MM.1S (cell line): ENCODE measurements at places on chromosomes 5 and 9.

DNA sequence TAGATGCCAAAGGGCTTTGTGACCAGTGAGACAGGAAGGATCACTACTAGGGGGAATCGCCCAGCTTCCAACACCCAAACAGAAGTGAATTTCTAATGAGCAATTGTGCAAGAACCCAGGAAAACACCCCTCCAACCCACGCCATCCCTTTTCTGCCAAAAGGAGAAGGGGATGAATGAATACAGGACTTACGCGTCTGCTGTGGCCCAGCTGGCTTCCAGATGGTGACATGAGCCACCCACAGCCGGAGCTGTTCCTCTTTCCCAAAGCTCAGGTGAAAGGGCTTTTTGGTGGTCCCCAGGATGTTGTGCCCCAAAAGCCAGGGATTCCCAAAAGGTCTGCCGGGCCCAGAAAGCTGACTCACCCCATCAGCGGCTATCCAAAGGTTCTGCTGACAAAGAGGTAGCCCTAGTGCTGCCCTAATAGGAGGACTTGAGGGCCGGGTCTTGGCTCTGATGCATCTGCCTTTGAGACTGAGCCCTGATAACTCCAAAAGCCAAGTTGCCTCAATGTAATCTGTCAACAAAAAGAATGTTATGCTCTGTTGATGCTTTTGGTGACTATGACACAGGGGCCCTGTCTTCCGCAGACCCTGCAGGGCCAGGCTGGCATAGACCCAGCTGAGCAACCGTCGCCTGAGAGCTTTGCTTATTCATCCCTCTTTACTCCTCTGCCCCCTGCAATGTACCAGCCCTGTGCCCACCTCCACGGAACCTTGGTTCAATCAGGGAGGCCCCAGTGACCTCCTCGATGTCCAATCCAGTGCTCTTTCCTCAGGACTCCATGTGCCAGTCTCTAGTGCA is 14.5 kb downstream of the GSN start:
- H3K27ac ChIP-seq, result no peak overlapping the region
- no peak overlapping the region for H3K4me3 ChIP-seq
- no peak for DNase-seq

DNA sequence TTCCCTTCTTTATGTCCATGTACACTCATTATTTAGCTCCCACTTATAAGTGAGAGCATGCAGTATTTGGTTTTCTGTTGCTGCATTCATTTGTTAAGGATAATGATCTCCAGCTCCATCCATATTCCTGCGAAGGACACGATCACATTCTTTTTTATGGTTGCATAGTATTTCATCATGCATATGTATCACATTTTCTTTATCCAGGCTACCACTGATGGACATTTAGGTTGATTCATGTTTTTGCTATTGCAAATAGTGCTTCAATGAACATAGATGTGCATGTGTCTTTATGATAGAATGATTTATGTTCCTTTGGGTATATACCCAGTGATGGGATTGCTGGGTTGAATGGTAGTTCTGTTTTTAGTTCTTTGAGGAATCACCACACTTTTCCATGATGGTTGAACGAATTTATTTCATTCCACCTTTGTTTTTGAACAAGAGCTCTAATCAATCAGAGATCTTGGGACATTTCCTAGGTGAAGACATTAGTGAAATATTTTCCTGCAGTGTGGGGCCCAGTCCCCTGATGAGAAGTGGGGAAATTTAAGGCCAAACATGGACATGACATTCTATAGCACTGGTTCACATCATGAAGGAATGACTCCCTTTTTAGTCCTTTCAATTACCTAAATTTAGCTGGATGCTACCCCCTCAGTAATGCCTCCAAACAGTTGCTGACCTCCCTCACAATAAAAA is 7.1 kb upstream of the TEX48 start:
- H3K36me3 ChIP-seq, result no peaks in the 10 kb centered on the region
- no peaks in the 10 kb centered on the region for H3K27me3 ChIP-seq
- H3K4me1 ChIP-seq, result peaks cover 1% of the 10 kb centered on the region; the same call in 1 of the 2 replicates
- no peak for DNase-seq
- H3K27ac ChIP-seq, result no peak overlapping the region

DNA sequence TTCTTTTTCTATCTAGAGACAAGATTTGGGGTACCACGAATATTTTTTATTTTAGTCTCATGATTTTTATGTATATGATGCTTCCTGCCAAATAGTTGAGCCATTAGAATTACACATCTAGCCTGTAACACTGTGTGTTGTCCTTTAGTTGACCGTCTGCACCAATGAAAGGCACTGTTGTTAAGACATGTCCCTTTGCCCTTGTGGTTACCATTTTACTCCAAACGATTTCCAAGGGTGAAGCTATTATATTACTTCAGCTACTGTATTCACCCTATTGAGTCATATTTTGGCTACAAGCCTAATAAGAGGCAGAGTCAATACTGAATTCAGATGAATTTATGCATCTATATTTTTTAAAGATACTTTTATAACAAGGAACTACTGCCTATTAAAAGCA is 207.6 kb downstream of the CETN3 start:
- H3K27me3 ChIP-seq, result no peaks in the 10 kb centered on the region
- no peak overlapping the region for H3K4me3 ChIP-seq
- no peaks in the 10 kb centered on the region for H3K36me3 ChIP-seq
- H3K4me1 ChIP-seq, result no peaks in the 10 kb centered on the region
- DNase-seq, result no peak

GRCh38 chr5:53256746-53257145 is 147.2 kb upstream of the MOCS2 start:
- no peak overlapping the region for H3K4me3 ChIP-seq
- no peaks in the 10 kb centered on the region for H3K36me3 ChIP-seq
- no peak overlapping the region for H3K27ac ChIP-seq
- H3K27me3 ChIP-seq, result no peaks in the 10 kb centered on the region
- H3K4me1 ChIP-seq, result peaks cover 24% of the 10 kb centered on the region

- no peaks in the 10 kb centered on the region for H3K36me3 ChIP-seq
- no peak for DNase-seq
- no peak overlapping the region for H3K27ac ChIP-seq
- H3K4me3 ChIP-seq, result no peak overlapping the region
Observed at GRCh38 chr5:18798058-18798457, 1163.8 kb downstream of the TAF11L14 start.

- no peaks in the 10 kb centered on the region for H3K36me3 ChIP-seq
- H3K4me3 ChIP-seq, result no peak within 1 kb of the TSS
- no peak for DNase-seq
- H3K27ac ChIP-seq, result no peak within 1 kb of the TSS
- H3K4me1 ChIP-seq, result no peaks in the 10 kb centered on the region
Observed at GRCh38 chr9:136095070-136096058, at the start of gene NACC2. TSS of gene NACC2 (minus strand) at chr9:136095289. CDS start at chr9:136050521, 44,768 bp downstream.

DNA sequence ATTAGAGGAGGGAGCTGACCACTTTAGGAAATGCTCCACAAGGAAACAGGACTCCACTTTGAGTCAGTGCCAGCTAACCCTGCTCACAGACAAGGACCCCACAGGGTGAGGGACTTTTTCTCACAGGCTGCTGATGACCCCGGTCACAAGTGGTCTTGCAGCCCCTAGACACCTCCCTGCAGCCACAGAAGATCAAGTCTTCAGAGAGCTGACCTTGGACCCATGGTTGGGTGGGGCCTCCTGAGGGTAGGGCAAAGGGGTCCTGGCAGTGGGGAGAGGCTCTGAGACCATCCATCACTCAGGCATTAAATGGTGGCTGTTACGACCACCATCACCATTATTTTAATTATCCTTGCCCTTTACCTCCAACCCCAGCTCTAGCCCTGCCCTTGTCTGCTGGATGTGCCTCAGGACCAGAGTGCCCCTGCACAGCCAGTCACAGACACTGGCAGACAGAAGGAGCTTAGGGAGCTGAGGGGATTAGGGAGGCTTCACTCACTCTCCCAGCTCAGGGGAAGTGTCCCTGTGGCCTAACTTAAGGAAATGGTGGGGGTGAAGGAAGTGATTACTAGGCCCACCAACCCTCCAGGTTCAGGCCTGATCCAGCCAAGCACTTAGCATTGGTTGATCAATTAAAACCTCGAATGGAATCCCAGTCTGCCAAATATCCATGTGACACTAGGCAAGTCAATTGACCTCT is 1.6 kb downstream of the ACSL6 start:
- H3K27me3 ChIP-seq, result peaks cover 47% of the 10 kb centered on the region
- no peak overlapping the region for H3K4me3 ChIP-seq
- H3K4me1 ChIP-seq, result no peaks in the 10 kb centered on the region
- H3K36me3 ChIP-seq, result no peaks in the 10 kb centered on the region
- no peak overlapping the region for H3K27ac ChIP-seq

DNA sequence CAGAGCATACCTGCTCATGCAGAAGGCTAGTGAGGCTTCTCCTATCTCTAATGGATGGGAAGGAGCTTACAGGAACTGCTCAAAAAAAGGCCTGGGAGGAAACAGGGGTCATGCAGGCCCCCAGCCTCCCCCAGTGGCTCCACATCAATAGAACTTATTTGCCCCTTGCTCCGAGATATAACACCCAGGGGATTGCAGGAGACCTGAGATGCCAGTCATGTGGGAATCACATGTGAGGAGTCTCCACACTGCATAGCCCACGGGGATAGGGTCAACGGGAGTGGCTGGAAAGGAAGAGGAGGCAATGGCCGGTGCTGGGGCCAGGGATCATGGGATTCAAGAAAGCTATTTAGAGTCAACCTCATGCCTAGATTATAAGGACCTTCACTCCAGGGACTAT is 76.2 kb downstream of the NRG2 start:
- no peaks in the 10 kb centered on the region for H3K36me3 ChIP-seq
- H3K27me3 ChIP-seq, result no peaks in the 10 kb centered on the region
- H3K4me1 ChIP-seq, result 0 out of 2 replicates have a peak, but pooled peaks cover 2% of the 10 kb centered on the region

- DNase-seq, result peak; percentile 62
- H3K36me3 ChIP-seq, result no peaks in the 10 kb centered on the region
- H3K27ac ChIP-seq, result peak overlapping the region; percentile 78
- no peaks in the 10 kb centered on the region for H3K27me3 ChIP-seq
Observed at GRCh38 chr9:121075251-121076036, 689 bp downstream of the CNTRL start.

- DNase-seq, result peak; percentile 9
- H3K27ac ChIP-seq, result no peak overlapping the region
- no peak overlapping the region for H3K4me3 ChIP-seq
Observed at GRCh38 chr9:14661421-14662059, 31.7 kb downstream of the ZDHHC21 start.

DNA sequence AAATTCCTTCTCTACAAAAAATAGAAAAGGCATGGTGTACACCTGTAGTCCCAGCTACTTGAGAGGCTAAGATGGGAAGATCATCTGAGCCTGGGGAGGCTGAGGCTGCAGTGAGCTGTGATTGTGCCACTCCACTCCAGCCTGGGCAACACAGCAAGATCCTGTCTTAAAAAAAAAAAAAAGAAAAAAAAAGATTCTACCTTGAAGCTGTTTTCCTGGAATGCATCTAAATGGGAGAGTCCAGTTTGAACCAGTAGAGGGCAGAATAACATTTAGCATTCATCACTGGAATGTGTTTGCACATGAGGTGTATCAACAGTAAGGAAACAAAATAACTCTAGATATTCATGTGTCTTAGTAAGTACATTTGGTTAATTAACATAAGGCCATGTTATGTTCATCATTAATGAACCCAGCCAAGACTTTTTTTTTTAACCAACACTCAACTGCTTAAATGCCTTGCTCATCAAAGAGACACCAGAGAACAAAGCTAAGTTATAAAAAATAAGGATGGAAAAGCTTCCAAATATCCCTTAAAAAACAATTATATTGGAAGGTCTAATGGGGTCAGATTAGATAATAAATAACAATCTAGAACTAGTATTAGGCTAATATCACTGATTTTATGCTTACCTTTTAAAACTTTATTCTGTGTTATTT is 16.1 kb downstream of the IFNE start:
- DNase-seq, result peak; percentile 50
- no peaks in the 10 kb centered on the region for H3K27me3 ChIP-seq
- no peaks in the 10 kb centered on the region for H3K4me1 ChIP-seq
- no peaks in the 10 kb centered on the region for H3K36me3 ChIP-seq

GRCh38 chr5:60512117-60512516 is 187.8 kb downstream of the DEPDC1B start:
- no peaks in the 10 kb centered on the region for H3K27me3 ChIP-seq
- H3K27ac ChIP-seq, result no peak overlapping the region
- H3K4me1 ChIP-seq, result peaks cover 35% of the 10 kb centered on the region
- H3K36me3 ChIP-seq, result no peaks in the 10 kb centered on the region

GRCh38 chr9:105243015-105243686 is 1.3 kb upstream of the SLC44A1 start:
- H3K27me3 ChIP-seq, result no peaks in the 10 kb centered on the region
- peak; percentile 63 for DNase-seq
- H3K36me3 ChIP-seq, result no peaks in the 10 kb centered on the region

DNA sequence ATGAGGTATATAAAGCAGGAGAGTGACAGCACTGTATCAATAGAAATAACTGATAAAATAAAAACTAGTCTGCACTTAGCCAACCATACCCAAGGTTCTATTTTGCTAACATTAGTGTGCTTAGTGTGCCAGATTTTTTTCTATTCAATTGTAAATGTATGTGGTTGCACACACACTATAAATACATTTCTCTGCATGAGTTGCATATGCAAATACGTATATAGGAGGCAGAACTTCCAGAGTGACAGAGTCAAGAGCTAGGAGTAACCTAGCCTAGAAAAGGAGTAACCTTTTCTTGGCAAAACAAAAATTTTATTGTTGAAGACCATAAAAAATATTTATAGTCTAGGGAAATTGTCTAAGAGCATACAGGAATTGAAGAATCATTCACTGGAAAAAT is 461.6 kb downstream of the GABRG2 start:
- no peaks in the 10 kb centered on the region for H3K27me3 ChIP-seq
- no peak overlapping the region for H3K4me3 ChIP-seq
- no peak for DNase-seq
- H3K4me1 ChIP-seq, result no peaks in the 10 kb centered on the region
- H3K27ac ChIP-seq, result no peak overlapping the region
- H3K36me3 ChIP-seq, result no peaks in the 10 kb centered on the region

GRCh38 chr5:133341915-133342710 is 270.2 kb downstream of the FSTL4 start:
- H3K27ac ChIP-seq, result no peak overlapping the region
- no peaks in the 10 kb centered on the region for H3K4me1 ChIP-seq
- no peak overlapping the region for H3K4me3 ChIP-seq
- no peaks in the 10 kb centered on the region for H3K27me3 ChIP-seq
- H3K36me3 ChIP-seq, result no peaks in the 10 kb centered on the region
- DNase-seq, result no peak

GRCh38 chr9:134919303-134919702 is 1.6 kb upstream of the FCN1 start:
- DNase-seq, result no peak
- H3K4me3 ChIP-seq, result no peak overlapping the region
- H3K27me3 ChIP-seq, result peaks cover 88% of the 10 kb centered on the region
- no peaks in the 10 kb centered on the region for H3K36me3 ChIP-seq

DNA sequence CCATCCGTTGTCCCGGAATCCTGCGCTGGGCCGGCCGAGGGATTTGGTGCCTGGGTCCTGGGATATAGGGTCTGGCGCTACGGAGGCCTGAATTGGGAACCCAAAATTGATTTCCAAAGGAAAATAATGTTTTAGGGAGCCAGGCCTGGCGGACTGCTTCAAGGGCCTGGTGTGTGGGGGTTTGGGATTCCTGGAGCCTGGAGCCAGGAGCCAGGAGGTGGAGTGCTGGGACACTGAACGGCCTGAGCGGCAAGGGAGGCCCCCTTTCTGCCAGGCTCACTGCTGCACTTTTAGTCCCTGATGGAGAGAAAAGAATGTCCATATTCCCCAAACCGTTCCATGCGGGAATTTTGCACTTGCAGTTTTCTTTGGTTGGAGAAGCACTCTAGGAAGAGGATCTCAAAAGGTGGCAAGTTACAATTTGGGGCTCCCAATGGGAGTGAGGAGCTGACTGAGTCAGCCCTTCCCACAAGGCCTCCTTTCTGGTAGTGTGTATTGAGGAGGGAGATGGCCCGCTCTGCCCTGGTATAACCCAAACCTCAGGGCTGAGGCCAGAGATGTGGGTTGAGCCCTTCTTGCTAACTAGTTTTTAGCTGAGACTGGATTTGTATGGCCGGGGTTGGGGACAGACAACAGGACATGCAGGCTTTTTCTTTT is 2.2 kb downstream of the LMX1B start:
- no peak overlapping the region for H3K4me3 ChIP-seq
- H3K4me1 ChIP-seq, result no peaks in the 10 kb centered on the region
- H3K36me3 ChIP-seq, result no peaks in the 10 kb centered on the region
- no peak for DNase-seq
- peaks cover 88% of the 10 kb centered on the region for H3K27me3 ChIP-seq
- no peak overlapping the region for H3K27ac ChIP-seq
